GM06990 (cell line): ENCODE measurements at places on chromosomes 16 and 17.

DNA sequence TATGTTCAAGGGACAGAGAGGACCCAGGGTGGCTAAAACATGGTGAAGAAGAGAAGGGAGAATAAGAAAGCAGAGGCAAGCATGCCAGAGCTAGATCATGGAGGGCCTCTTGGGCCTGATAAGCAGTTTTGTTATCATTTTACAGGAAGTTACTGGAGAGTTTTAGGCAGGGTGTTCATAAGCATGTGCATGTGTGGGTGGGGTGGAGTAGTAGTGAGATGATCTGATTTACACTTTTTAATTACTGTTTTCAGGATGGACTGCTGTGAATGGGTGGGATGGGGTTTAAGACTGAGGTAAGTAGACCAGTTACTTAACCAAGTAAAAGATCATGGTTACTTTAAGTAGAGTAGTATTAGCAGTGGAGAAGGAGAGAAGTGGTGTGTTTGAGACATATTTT, 173.6 kb downstream of the PHKB start:
- DNase-seq: no peak

DNA sequence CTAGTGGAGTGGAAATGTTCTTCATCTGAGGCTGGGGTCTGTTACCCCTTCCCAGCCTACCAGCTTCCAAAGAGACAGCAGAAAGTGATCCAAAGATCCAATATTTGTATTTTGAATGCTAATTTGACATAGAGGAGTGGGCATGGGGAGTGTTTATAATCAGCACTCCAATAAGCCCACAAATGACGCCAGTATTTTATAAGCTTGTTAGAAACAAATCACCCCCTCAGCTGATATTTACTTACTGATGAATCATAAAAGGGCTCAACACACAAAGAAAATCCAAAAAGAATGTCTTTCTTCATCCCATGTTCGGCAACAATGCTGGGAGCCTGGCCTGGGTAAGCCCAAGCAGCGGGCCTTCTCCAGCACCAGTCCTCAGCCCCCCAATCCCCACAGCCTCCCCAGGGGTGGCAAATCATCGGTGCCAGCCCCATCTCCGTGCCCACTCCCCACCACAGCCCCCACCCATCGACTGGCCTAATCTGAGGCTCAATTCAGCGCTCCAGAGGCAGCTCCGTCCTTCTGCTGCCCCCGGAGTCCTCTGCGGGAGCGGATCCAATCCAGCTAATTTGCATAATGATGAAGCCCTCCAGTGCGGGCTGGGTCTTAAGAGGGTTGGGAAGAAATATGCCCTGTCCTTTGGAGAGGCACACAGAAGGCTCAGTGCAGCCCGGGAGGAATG, 169.5 kb downstream of the C16orf78 start:
- no peak for DNase-seq

- peak; percentile 22 for DNase-seq
These were observed 18.0 kb downstream of the C17orf75 start for GRCh38 chr17:32323811-32324491.

DNA sequence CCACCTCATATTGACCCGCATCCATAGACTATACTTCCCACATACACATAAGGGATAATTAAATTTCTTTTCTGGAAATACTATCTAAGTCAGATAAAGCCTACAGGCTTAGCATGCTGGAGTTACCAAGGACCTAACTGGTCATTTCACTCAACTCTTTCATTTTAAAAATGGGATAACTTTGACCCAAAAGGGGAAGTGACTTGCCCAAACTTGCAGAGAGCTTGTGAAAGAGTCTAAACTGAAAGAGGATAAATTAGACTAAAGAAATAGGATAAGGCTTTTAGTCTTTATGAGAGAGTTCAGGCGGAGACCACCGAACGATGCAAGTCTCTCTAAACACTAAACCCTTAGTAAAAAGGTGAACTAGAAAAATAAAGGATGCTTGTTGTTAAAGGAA, 3.9 kb upstream of the KRT33A start:
- DNase-seq: no peak

DNA sequence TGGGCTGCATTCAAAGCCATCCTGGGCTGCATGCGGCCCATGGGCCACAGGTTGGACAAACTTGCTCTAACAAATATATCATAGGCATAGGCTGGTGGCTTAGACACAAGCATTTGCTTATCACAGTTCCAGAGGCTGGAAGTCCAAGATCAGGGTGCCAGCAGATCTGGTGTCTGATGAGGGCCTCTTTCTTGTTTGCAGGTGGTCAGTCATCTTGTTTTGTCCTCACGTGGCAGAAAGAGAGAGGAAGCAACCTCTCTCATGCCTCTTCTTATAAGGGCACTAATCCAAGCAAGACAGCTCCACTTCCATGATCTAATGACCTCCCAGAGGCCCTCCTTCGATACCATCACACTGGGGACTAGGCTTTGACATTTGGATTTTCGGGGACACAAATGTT, 238.7 kb upstream of the TNRC6C start:
- DNase-seq: no peak

DNA sequence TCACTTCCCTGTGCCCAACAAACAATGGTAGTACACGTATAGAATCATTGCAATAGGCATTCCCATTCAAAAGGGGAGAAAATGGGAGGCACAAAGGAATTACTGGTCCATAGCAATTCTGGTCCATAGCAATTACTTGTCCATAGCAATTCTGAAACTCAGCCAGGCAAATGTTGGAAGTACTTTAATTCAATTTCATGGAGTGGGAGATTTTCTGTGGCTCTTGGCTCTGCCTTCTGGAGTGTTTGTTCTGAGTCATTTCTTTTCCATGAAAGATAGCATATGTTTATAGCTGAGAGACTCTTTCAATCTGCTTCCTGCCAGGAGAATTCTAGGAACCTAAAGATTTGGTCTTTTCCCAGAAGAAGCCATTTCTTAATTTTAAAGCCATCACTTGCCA, 182.8 kb upstream of the ELAC2 start:
- DNase-seq: no peak

DNA sequence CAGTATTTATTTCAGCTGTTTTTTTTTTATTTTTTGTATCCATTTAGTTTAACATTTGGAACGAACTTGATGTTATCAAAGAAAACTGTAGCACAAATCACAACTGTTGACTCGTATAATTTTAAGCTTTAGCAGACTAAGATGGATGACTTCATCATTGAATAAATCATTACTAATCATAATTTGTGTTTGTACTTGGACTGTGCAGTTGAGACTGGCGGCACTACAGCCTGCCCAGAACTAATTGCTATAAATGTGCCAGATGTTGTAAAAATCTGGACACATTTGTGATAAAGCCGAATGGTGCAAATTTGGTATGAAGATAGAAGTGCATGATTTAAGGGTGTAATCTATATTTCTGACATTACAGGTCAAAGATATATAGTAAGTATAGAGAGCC, 897.7 kb upstream of the CDH8 start:
- DNase-seq: no peak

- no peak for DNase-seq
These were observed 296.6 kb upstream of the PMFBP1 start for GRCh38 chr16:72468582-72468981.

DNA sequence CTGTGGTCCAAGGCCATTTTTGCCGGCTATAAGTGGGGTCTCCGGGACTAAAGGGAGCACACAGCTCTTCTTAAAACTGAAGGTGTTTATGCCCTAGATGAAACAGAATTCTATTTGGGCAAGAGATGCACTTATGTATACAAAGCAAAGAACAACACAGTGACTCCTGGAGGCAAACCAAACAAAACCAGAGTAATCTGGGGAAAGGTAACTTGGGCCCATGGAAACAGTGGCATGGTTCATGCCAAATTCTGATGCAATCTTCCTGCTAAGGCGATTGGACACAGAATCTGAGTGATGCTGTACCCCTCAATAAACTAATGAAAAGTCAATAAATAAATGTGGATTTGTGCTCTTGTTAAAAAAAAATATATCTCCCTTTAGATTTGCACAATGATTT, 20.2 kb upstream of the SHISA9 start:
- no peak for DNase-seq

DNA sequence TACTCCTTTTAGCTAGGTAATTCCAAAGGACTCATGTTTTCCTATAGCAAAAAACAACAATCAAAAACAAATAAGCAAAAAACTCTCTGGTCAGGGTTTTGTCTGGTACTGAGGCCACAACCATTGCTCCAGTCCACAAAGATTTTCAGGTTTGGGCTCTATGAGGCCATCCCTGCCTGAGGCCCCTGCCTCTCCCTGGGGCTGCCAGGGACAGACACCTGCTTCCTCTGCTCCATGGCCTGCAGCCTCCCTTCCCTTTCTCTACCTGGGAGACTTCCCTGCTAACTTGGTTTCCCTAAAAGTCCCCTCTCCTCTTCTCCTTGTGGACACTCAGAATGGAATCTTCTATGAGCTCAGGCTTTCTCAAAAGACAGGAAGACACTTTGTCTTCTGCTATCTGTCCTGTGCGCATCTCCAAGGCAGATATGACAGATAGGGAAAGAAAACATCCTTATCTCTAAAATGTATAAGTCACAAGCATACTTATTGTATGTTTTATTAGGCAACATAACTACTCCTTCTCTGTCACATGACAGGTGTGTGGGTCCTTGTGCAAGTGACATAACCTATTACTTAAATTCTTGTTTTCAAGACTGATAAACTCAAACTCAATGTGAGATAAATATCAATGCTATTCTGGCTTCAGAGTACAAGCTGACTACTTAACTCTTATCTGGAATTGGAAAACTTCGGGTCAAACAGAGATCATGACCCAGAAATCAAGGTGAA, 1.2 kb upstream of the ZDHHC1 start:
- no peak for DNase-seq

DNA sequence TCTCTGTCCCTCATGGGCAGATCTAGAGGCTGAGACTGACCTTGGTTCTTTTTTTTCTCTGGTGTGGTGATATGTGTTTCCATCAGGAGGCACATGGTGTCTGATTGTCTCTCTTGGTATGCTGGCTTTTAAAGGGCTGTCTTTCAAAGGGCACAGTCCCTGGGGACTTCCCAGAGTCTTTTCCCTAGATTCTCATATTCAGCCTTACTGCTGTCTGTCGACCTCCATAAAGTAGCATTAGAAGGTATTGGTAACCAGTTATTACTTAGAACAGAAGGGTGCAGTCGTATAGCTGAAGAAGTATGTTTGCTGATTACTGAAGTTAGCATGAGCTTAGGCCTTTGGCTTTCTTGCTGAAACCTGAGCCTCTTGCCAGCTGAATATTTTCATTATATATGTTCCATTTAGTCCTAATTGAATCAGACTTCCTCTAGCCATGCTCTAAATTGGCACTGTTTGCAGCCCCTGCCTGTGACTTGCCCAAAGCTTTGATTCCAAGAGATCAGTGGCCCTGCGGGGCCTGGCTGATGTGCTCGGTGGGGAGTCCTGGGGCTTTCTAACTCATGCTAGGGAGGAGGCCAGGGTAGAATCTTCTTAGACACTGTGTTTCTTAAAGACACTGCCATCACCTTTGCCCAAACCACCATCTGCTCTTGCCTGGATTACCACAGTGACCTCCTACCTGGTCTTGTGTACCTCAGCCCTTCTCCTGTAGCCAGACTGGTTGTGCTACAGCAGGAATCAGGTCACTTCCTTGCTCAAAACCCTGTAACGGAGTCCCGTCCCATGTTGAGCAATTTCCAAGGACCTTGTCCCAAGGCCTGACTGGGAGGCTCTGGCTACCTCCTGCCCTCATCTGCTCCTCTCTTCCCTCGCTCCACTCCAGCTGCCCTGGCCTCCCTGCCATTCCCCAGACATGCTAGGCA, 71.5 kb downstream of the WWP2 start:
- DNase-seq: no peak

DNA sequence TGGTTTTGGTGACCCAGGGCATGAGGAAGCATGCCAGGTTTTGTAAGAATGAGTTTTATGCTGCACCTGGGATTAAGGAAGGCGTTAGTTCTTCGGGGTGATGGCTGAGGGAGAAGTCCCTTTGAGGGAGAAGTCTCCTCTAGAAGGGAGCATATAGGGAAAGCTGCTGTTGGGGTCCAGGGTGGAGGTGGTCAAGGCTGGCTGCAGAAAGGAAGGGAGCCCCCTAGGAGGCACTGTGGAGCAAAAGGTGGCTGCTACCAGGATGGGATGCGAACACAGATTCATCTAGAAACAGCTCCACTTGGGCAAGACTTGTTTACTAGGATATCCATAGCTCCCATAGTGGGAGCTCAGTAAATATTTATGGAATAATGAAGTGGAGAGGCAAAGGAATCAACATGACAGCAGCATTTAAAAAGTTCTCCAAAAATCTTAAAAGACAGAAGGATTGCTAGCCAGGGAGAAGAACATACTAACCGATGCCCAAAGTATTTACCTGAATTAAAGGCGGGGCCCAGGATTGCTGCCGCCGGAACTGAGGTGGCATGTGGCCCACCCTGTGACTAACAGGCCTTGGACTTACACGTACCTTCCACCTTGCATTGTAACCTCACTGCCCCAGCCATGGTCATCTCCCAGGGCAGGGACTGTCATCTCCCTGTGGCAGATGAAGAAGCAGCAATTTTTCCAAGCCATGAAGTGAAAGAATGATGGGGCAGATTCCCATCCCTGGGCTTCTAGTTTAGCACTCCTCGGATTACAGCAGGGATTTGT, 7.1 kb upstream of the LPCAT2 start:
- no peak for DNase-seq

GRCh38 chr16:1117926-1118325, 21.9 kb upstream of the C1QTNF8 start:
- DNase-seq: no peak

- no peak for DNase-seq
These were observed 28.2 kb downstream of the ORC6 start for GRCh38 chr16:46717692-46718091.
